Brain pericyte (primary cell): ENCODE measurements at places on chromosomes 6 and 20.

GRCh38 chr6:166988674-166989201, 10.5 kb upstream of the CEP43 start:
- no peak for DNase-seq

- no peak for DNase-seq
Observed at GRCh38 chr20:3935295-3935955, 46.2 kb downstream of the PANK2 start.

GRCh38 chr6:126764671-126765070, 353.8 kb upstream of the RSPO3 start:
- DNase-seq = no peak

DNA sequence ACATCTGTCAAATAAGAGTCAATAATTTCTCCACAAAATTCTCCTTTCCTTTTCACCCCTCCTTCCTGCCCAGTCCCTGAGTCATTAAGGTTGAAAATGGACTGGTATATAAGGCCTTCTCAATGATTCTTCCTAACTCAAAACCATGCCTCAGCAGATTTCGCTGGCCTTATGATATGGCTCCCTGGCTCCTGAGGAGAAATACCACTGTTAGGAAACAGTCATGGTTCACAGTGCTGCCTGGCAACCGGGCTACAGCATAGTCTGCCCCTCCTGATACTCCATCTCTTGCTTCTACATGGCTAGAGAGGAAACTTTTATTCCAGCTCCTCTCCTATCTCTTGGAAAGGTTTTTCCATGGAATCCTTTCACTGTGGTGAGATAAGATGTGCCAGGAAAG, 4.7 kb downstream of the UBE2J1 start:
- DNase-seq = no peak

GRCh38 chr6:169618526-169619490, 83.0 kb downstream of the WDR27 start:
- no peak for DNase-seq

GRCh38 chr20:62359491-62360121, 7.5 kb downstream of the LAMA5 start:
- no peak for DNase-seq

- DNase-seq = no peak
Observed at GRCh38 chr20:63290677-63291472, 2.1 kb upstream of the COL20A1 start.

GRCh38 chr20:38383147-38383546, 36.9 kb downstream of the LBP start:
- no peak for DNase-seq

- DNase-seq = no peak
Observed at GRCh38 chr6:2871102-2871501, 29.4 kb upstream of the SERPINB1 start.
